ENCODE measurements at places on chromosomes 5 and 9. TPM values are rescaled to one million over a fixed set of nuclear protein-coding genes. Genes with fewer than 3 reads are reported as not detected.

GRCh38 chr9:74856989-74857388 is 30.7 kb downstream of the TRPM6 start:
- no peak for DNase-seq
- H3K36me3 ChIP-seq, result no peaks in the 10 kb centered on the region
- no peaks in the 10 kb centered on the region for H3K4me1 ChIP-seq
- no peak overlapping the region for H3K4me3 ChIP-seq
- H3K27me3 ChIP-seq, result no peaks in the 10 kb centered on the region
- no peak overlapping the region for H3K27ac ChIP-seq

- no peak overlapping the region for H3K4me3 ChIP-seq
- H3K27me3 ChIP-seq, result no peaks in the 10 kb centered on the region
- 0 out of 2 replicates have a peak, but pooled peaks cover 10% of the 10 kb centered on the region for H3K36me3 ChIP-seq
- no peak for DNase-seq
- H3K27ac ChIP-seq, result no peak overlapping the region
These were observed 17.4 kb downstream of the GPX3 start for GRCh38 chr5:151037561-151038411.

GRCh38 chr5:140245341-140245740 is 57.6 kb downstream of the PFDN1 start:
- H3K4me3 ChIP-seq, result no peak overlapping the region
- H3K4me1 ChIP-seq, result peaks cover 51% of the 10 kb centered on the region
- no peaks in the 10 kb centered on the region for H3K27me3 ChIP-seq
- DNase-seq, result no peak
- no peak overlapping the region for H3K27ac ChIP-seq

DNA sequence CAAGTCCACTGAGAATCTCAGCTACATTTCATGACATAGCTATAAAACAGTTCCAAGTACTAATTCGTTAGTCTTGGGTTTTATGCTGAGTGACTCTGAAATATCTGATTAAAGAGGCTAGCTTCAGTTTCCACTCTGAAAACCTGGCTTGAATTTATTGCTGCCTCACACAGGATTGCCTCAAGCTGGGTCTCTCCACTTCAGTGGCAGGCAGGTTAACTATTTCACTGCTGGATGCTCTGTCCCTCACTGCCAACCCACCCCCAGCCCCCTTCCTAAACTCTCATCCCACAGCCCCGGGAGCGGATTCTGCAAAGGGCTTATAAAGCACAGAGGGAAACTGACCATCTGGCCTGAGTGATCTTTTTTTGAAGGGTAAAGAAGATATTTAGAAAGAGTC is 318.3 kb downstream of the MLLT3 start:
- H3K4me1 ChIP-seq, result no peaks in the 10 kb centered on the region
- DNase-seq, result no peak
- no peak overlapping the region for H3K27ac ChIP-seq
- H3K36me3 ChIP-seq, result no peaks in the 10 kb centered on the region
- peaks cover 13% of the 10 kb centered on the region for H3K27me3 ChIP-seq

DNA sequence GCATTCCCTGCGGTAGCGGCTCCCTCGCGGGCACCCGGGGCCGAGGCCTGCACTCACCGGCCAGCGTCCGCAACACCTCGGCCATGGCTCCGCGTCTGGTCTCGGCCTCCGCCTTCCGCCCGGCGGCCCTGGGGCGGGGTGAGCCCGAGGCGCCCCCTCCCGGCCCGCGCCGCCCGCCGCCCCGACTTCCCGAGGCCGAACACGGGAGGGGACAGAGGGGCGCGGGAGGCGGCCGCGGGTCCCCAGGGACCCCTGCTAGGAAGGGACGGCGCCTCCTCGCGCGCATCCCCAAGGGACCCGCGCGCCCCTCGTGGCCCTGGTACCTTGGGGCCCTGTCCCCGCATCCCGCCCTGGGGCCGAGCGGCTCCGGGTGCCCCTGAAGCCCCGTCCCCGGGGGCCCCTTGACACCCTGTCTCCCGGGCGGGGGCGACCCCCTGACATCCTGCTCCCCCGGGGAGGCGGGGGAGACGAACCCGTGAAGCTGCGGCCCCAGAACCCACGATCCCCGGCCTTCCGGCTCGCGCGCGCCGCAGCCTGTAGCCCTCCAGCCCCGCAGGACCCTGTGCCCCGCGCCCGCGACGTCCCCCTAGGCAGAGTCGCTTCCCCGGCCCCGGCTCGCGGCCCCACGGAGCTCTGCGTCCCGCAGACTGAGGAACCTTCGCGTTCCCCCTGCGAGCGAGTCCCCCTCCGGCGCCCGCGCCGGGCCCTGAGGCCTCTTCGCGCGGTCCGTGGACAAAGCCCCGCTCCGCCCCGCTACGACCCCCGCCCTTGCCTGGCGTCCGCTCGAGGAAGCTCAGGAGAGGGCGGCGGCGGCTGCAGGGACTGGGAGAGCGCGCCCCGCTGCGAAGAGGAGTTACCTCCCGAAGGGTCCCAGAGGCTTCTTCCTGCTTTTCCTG is at the start of gene ABO:
Gene ABO (minus strand): TSS at position 97 of the 896 bp plus-strand sequence.
- no peaks in the 10 kb centered on the region for H3K4me1 ChIP-seq
- no peak for DNase-seq
- peaks cover 55% of the 10 kb centered on the region for H3K27me3 ChIP-seq
- H3K4me3 ChIP-seq, result no peak within 1 kb of the TSS
- H3K27ac ChIP-seq, result no peak within 1 kb of the TSS

DNA sequence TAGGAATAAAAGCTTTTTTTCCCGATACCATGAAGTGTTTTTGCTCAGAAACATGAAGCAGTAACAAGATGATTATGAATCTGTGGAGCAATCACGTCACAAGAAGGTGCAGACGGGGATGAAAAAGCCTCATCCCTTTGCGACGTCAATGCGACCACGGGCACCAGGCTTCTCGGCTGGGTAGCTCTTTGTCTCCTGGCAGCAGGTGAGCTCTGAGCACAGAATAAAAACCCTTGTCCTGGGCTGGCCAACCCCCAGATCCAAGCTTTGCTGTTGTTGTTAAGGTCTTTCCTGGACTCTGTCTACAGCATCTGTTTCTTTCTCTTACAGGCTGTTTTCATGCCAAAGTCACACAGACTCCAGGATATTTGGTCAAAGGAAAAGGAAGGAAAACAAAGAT is 113.8 kb downstream of the ANKRD18B start:
- H3K4me3 ChIP-seq, result no peak overlapping the region
- H3K36me3 ChIP-seq, result no peaks in the 10 kb centered on the region

GRCh38 chr9:93585259-93585658 is 8.9 kb downstream of the PHF2 start:
- no peak for DNase-seq
- H3K4me1 ChIP-seq, result no peaks in the 10 kb centered on the region
- H3K36me3 ChIP-seq, result no peaks in the 10 kb centered on the region
- H3K27me3 ChIP-seq, result no peaks in the 10 kb centered on the region
- no peak overlapping the region for H3K27ac ChIP-seq

GRCh38 chr5:6730407-6730806 is 17.2 kb downstream of the TENT4A start:
- no peaks in the 10 kb centered on the region for H3K27me3 ChIP-seq
- H3K36me3 ChIP-seq, result no peaks in the 10 kb centered on the region
- no peak overlapping the region for H3K27ac ChIP-seq
- H3K4me3 ChIP-seq, result no peak overlapping the region

DNA sequence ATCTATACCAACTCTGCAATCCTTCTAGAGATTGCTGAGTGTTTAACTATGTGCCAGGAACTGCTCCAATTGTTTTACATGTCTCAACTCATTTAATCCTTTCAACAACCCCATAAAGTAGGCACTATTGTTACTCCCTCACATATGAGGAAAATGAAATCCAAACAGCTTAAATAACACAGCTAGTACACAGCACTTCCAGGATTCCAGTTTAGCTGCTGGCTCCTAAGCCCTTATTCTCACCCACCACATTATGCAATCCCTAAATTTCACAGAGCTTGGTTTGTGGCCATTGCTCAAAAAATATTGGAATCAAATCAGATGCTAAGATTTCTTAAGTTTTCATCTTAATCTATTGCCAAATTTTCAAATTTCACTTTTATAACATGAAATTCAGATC is 84.9 kb downstream of the PRELID2 start:
- no peaks in the 10 kb centered on the region for H3K27me3 ChIP-seq
- no peak overlapping the region for H3K27ac ChIP-seq
- no peak for DNase-seq
- no peak overlapping the region for H3K4me3 ChIP-seq
- no peaks in the 10 kb centered on the region for H3K4me1 ChIP-seq
- H3K36me3 ChIP-seq, result no peaks in the 10 kb centered on the region

- H3K4me1 ChIP-seq, result no peaks in the 10 kb centered on the region
- H3K27me3 ChIP-seq, result no peaks in the 10 kb centered on the region
- H3K4me3 ChIP-seq, result no peak overlapping the region
- H3K27ac ChIP-seq, result no peak overlapping the region
These were observed 1026.4 kb upstream of the COX7C start for GRCh38 chr5:85591311-85591710.

DNA sequence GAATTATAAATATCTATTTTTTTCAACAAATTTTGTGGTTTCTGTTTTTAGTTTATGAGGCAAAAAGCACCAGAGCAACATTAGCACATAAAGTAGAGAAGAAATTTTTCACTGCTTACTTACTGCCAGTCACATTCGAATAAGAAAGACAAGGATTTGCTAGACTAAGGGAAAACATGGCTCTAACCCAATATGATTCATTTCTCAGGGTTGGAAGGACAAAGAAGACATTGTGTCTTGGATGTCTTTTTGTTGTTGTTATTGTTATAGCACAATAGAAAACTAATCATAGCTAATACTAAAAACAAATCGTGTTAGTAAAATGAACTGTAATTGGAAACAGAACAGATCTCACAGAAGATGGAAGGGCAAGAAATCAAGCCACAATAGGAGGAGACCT is 90.9 kb upstream of the SLCO6A1 start:
- H3K27me3 ChIP-seq, result no peaks in the 10 kb centered on the region
- H3K4me3 ChIP-seq, result no peak overlapping the region
- no peak overlapping the region for H3K27ac ChIP-seq
- DNase-seq, result no peak
- H3K4me1 ChIP-seq, result no peaks in the 10 kb centered on the region

DNA sequence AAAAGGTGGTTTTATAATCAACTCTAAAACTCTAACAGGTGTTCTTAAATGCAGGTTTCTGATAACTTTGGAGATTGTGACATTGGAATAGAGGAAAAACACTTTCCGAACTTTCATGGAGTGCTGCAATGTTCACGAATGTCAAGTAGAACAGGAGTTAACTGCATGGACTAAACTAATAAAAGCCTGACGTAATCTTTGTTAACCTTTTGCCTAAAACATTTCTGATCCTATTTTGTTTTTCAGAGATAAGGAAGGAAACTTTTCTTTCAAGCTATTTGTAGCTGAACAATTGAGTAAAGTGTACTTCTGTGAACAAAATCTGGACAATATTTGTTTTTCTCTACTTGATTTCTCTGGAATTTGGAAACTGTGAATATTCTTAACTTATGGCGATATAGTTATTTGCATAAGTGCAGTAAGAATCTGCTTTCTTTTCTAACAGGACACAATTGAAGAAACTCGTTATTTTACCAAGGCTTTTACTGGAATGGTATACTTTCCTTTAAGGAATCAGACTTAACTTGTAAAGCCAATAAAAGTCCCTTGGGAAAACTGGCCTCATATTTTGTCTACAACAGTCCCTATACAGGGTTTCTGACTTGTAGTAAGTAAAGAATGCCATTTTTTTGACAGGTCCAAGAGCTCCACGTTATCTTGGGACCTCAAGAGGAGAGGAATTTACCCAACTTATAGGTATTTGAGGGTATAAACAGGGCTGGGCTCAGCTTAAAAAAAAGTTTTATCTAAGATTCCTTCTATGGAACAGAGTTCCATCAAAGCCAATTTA is 154.7 kb downstream of the NXNL2 start:
- H3K36me3 ChIP-seq, result no peaks in the 10 kb centered on the region
- no peak overlapping the region for H3K27ac ChIP-seq
- DNase-seq, result no peak

DNA sequence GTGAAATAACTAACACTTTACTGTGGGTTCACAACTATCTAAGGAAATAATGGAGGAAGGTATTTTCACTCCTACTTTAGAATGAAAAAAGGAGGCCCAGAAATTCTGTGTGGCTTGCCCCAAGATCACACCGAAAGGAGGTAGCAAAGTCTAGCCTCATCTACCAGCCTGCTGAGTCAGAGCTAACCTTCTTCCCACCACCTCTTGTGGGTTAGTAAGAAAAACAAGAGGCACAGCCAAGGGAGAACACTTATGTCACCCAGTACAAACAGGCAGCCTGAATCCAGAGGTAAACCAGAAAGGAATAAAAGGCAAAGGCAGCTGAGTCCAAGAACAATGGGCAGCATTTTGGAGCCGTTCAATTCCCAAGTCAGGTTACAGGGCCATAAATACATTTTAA is 91.9 kb upstream of the RASEF start:
- no peaks in the 10 kb centered on the region for H3K27me3 ChIP-seq
- H3K4me3 ChIP-seq, result no peak overlapping the region
- H3K36me3 ChIP-seq, result no peaks in the 10 kb centered on the region
- H3K27ac ChIP-seq, result peak overlapping the region; percentile 24
- DNase-seq, result peak; percentile 39
- H3K4me1 ChIP-seq, result peaks cover 18% of the 10 kb centered on the region

DNA sequence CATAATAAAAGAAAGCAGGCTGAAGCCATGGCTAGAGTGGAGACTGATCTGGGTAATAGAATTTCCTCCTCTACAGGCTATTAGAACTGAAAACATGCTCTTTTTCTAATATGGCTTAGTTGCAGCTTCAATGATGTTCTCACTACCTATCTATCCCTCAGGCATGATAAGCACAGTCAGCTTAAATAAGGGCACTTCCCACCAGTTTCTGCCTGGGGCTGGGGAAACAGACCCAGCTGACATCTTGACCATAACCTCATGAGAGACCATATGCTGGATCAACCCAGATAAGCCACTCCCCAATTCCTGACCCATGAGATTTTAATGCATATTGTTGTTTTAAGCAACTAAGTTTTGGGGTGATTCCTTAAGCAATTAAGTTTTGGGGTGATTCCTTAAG is 81.2 kb downstream of the ZNF366 start:
- H3K27me3 ChIP-seq, result no peaks in the 10 kb centered on the region
- no peak overlapping the region for H3K4me3 ChIP-seq
- no peak for DNase-seq

- no peaks in the 10 kb centered on the region for H3K4me1 ChIP-seq
- H3K27ac ChIP-seq, result no peak overlapping the region
- H3K36me3 ChIP-seq, result no peaks in the 10 kb centered on the region
- H3K27me3 ChIP-seq, result no peaks in the 10 kb centered on the region
- H3K4me3 ChIP-seq, result no peak overlapping the region
These were observed 189.6 kb downstream of the NR3C1 start for GRCh38 chr5:143213851-143214363.

DNA sequence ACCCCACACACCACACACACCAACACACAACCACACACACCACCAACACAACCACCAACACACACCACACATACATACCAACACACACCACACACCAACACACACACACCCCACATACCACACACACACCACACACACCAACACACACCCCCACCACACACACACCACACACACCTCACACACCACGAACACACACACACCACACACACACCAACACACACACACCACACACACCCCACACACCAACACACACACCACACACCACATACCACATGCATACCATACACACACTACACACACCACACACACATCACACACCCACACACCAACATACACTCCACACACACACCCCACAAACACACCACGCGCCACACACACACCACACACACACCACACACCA is 171.4 kb downstream of the GOLPH3 start:
- H3K4me3 ChIP-seq, result no peak overlapping the region
- no peaks in the 10 kb centered on the region for H3K4me1 ChIP-seq
- H3K27me3 ChIP-seq, result peaks cover 47% of the 10 kb centered on the region
- DNase-seq, result no peak

WDR5 gene
- 54.9 TPM for total RNA-seq

CBY3 gene
- total RNA-seq, result not detected

WHRN gene
- 21.9 TPM for total RNA-seq

Measured in PC-9 (cell line).